ENCODE measurements at places on chromosomes 16 and 17. TPM values are rescaled to one million over a fixed set of nuclear protein-coding genes. Genes with fewer than 3 reads are reported as not detected.

Gene CMTM2
- total RNA-seq, result not detected

Gene CES5A
- not detected for total RNA-seq

DNA sequence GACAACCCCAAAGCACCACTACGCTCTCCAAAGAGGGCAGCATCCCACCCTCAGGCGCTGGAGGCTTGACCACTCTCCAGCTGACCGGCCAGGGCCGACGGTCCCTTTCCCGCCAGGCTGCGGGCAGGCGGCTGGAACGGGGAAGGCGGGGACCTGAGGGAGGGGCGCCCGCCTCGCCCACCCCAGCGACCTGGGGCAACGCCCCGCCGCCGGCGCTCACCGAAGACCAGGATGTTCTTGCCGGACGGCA lies 431 bp downstream of the DYNC1LI2 start:
- peak; percentile 35 for DNase-seq

GRCh38 chr17:34826332-34826731 lies 134.9 kb downstream of the CCT6B start:
- DNase-seq, result no peak

DNA sequence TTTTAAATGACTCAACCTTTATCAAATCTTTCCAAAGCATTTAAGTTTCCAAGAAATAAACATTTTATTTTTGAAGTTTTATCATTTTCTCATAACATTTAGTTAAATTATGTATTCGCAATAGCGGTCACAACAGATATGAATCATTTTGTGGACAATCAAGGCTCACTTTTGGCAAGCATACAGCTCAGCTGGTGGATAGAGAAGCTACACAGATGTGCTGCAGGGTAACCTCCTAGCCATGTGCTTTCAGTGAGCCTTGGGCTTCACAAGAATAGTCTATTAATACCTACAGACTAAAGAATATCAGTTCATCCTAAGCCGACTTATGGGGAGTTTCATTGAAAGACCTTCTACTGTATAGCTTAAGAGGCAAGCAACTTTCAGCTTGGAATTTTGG lies 144.8 kb downstream of the MRTFB start:
- no peak for DNase-seq

All from activated CD4-positive, alpha-beta T cell treated with anti-CD3 and anti-CD28 coated beads for 36 hours (primary cell).